Naive thymus-derived CD8-positive, alpha-beta T cell (primary cell): ENCODE measurements at places on chromosomes 5 and 9.

- H3K27me3 ChIP-seq: no peaks in the 10 kb centered on the region
- DNase-seq: no peak
- H3K36me3 ChIP-seq: no peaks in the 10 kb centered on the region
- no peak overlapping the region for H3K27ac ChIP-seq
- no peak overlapping the region for H3K4me3 ChIP-seq
- H3K4me1 ChIP-seq: no peaks in the 10 kb centered on the region
Measured at GRCh38 chr5:31116466-31117031, 76.9 kb upstream of the CDH6 start.

- no peak for DNase-seq
- no peak overlapping the region for H3K4me3 ChIP-seq
- H3K4me1 ChIP-seq: no peaks in the 10 kb centered on the region
- no peak overlapping the region for H3K27ac ChIP-seq
- H3K36me3 ChIP-seq: no peaks in the 10 kb centered on the region
Measured at GRCh38 chr9:89640361-89640760, 35.5 kb downstream of the GADD45G start.

DNA sequence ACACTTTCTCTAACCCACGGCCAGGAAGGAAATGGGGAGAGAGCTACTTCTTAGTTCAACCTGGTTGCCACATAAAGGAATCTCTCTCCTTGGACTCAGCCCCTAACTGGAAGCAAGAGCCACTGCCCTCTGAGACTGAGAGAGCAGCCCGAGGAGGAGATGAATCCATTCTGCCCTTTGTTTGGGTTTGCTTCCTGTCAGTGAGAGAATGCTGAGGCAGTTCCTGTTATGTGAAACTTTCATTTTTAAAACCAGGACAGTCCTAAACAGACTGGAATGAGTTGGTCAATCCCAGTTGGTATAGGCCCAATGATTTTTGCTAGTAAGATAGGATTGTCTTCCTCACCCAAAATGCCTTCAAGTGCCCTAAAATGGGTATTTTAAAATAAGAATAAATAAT is 205.1 kb downstream of the NTRK2 start:
- H3K36me3 ChIP-seq: no peaks in the 10 kb centered on the region
- H3K4me3 ChIP-seq: no peak overlapping the region
- no peak overlapping the region for H3K27ac ChIP-seq
- H3K4me1 ChIP-seq: peaks cover 3% of the 10 kb centered on the region

GRCh38 chr5:1793301-1793740 is 6.3 kb downstream of the MRPL36 start:
- no peaks in the 10 kb centered on the region for H3K27me3 ChIP-seq
- H3K4me1 ChIP-seq: peaks cover 15% of the 10 kb centered on the region
- no peak for DNase-seq
- peaks cover 3% of the 10 kb centered on the region for H3K36me3 ChIP-seq
- H3K4me3 ChIP-seq: peak overlapping the region; percentile 85

- no peak for DNase-seq
- peaks cover 3% of the 10 kb centered on the region for H3K36me3 ChIP-seq
- H3K27ac ChIP-seq: no peak overlapping the region
- H3K27me3 ChIP-seq: peaks cover 30% of the 10 kb centered on the region
Measured at GRCh38 chr9:98678244-98678842, 30.4 kb downstream of the GABBR2 start.

GRCh38 chr9:97978371-97979130 is 4.6 kb upstream of the ANP32B start:
- H3K27me3 ChIP-seq: no peaks in the 10 kb centered on the region
- no peaks in the 10 kb centered on the region for H3K36me3 ChIP-seq
- peak overlapping the region; percentile 53 for H3K27ac ChIP-seq
- H3K4me1 ChIP-seq: peaks cover 17% of the 10 kb centered on the region

DNA sequence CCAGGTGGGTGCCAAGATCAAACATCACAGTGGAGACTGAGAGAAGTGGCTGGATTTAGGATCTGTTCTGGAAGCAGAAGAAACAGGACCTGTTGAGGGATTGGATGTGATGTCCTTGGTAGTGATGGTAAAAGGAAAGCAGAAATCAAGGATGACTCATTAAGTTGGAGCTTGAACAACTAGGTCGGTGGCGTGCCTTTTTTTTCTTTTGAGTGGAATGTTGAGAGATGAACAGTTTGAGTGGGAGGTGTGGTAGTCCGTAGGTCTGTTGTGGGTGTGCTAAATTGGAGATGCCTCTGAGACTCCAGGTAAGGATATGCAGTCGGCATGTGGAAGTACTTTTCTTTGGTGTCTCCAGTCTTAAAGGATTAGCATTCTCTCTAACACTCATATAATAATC is 92.1 kb upstream of the IL12B start:
- H3K27me3 ChIP-seq: no peaks in the 10 kb centered on the region
- DNase-seq: no peak
- H3K27ac ChIP-seq: no peak overlapping the region
- no peak overlapping the region for H3K4me3 ChIP-seq

DNA sequence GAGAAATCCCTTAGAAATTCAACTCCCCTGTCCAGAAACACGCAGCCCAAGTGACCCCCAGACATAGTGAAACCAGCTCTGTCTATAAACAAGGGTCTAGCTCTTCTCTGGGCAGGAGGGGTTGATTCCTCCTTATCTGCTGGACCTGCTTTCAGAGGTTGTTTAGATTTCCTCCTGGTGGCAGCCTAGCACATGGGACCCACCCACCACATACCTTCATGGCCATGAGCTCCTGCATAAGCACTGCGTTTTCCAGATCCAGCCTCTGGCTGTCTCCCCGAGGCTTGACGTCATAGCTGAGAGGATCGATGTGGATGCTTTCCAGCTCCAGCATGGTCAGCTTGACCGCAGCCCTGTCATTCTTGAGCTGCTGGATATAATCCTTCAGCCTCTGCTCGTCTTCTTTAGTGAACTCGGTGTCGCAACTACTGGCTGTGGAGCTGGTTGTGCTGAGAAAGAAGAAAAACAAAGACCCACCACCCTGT is 77.0 kb downstream of the DCP2 start:
- H3K27me3 ChIP-seq: no peaks in the 10 kb centered on the region
- H3K4me1 ChIP-seq: peaks cover 2% of the 10 kb centered on the region
- H3K36me3 ChIP-seq: no peaks in the 10 kb centered on the region

GRCh38 chr9:136860529-136860928 is 5.6 kb downstream of the EDF1 start:
- H3K27ac ChIP-seq: peak overlapping the region; percentile 80
- H3K27me3 ChIP-seq: no peaks in the 10 kb centered on the region
- H3K4me3 ChIP-seq: peak overlapping the region; percentile 41
- H3K4me1 ChIP-seq: peaks cover 19% of the 10 kb centered on the region

GRCh38 chr5:80069918-80070318 is 34.8 kb downstream of the THBS4 start:
- H3K27me3 ChIP-seq: no peaks in the 10 kb centered on the region
- H3K36me3 ChIP-seq: no peaks in the 10 kb centered on the region
- DNase-seq: no peak
- H3K4me1 ChIP-seq: no peaks in the 10 kb centered on the region
- H3K27ac ChIP-seq: peak overlapping the region; percentile 43
- H3K4me3 ChIP-seq: no peak overlapping the region

- H3K27me3 ChIP-seq: no peaks in the 10 kb centered on the region
- no peak overlapping the region for H3K4me3 ChIP-seq
- no peaks in the 10 kb centered on the region for H3K36me3 ChIP-seq
- DNase-seq: no peak
- peaks cover 24% of the 10 kb centered on the region for H3K4me1 ChIP-seq
- H3K27ac ChIP-seq: peak overlapping the region; percentile 57
Measured at GRCh38 chr9:98010445-98010844, 27.3 kb downstream of the ANP32B start.

DNA sequence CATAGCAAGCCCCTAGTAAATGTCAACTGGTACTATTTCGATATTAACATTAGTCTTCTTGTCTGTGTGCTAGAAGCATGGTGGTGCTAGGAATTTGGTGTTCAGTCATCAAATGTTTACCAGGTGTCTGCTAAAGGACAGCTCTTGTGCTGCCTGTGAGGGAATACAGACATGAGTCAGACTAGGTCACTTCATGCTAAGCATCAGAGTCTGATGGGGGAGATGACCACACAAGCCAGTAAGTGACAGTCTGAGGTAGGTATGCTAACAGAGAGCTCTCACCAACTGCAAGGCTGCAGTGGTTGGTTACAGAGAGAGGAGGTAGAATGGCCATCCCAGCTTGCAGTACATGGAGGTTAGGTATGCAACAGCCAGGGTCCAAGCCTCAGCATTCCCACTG is 320.9 kb downstream of the CDK5RAP2 start:
- H3K36me3 ChIP-seq: no peaks in the 10 kb centered on the region
- H3K4me3 ChIP-seq: no peak overlapping the region
- H3K27me3 ChIP-seq: peaks cover 33% of the 10 kb centered on the region
- no peaks in the 10 kb centered on the region for H3K4me1 ChIP-seq
- no peak for DNase-seq

DNA sequence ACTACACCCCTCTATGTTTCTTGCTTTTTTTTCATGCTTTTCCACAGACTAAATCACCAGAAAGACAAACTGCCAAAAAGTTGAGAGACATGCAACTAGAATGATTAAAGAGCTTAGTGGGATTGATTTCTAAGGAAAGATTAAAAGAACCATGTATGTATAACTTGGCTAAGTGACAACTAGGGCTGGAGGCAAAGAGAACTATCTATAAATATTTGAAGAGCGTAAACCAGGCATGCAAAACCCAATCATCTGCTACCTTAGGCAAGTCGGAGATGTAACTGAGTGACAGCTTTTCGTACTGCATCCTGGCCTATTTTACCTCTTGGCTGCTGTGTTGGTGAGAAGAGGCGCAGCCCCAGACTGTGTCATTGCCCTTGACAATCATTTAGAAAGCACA is 121.0 kb upstream of the TLX3 start:
- H3K27ac ChIP-seq: no peak overlapping the region
- H3K36me3 ChIP-seq: no peaks in the 10 kb centered on the region
- H3K27me3 ChIP-seq: peaks cover 8% of the 10 kb centered on the region
- DNase-seq: no peak
- no peak overlapping the region for H3K4me3 ChIP-seq

DNA sequence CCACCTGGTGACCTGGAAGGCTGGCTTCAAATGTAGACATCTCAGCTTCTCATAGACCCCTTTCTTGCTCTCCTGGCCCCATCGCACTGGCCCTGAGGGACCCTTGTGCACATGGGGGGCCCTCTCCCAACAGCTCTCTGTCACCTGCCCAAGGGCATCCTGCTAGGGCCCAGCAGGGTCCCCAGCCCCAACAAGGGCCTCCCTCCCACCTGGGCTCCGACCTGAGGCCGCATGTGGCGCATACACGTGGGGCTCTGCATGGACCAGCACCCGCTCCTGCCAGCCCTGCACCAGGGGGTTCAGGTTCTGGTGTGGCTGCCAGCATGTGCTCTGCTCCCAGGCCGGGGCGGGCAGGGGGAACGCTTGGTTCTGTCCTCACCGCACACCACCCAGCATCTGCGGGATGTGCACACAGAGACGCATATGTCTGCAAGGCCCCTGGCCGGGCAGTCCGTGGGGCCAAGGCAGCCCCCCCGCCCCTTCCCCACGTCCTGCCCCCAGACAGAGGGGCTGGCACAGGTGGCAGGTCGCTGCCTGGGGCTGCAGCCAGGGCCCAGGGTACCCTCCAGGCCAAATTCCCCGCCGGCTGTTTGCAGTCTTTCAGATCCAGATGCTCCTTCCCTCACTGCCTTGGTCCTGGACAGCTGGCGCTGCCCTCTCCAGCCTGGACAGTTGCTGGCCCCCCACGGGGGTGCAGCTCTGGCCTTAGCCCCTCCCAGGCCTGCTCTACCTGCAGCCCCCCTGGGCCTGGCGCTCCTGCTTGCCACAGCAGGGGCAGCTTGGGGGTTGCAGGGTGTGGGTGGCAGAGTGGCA is 17.9 kb upstream of the NRARP start:
- no peak overlapping the region for H3K27ac ChIP-seq
- no peaks in the 10 kb centered on the region for H3K27me3 ChIP-seq
- DNase-seq: no peak

DNA sequence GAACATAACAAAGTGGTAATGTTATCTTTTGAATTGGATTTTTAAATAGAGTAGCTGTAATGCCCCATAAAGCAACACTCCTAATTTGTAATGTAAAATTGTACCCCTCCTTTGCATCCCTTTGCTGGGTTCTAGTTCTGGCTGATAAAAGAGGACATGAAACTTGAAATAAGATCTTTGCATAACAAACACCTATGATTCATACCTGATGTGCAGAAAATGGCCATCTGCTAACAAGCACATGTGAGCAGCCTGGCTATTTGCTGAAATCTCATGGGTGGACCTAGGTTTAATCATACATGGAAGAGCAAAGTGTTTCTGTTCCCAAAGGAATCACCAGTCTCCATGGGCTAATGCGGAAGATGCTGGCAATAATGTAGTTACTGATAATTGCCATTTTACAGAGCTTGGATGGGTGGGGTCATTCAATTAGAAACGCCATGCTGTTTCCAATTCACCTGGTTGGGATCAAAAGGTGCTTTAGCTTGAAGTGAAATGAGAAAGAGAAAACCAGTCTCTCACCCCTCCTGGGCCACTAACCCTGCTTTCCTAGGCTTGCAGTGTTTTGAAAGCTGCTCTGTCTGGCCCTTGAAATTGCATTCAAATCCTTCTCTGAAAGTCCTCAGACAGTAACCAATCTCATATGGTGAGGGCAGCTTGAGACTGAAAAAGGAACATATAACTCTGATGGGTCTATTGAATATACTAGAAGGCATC is 585.1 kb downstream of the TLE4 start:
- peaks cover 8% of the 10 kb centered on the region for H3K27me3 ChIP-seq
- peaks cover 2% of the 10 kb centered on the region for H3K4me1 ChIP-seq
- no peaks in the 10 kb centered on the region for H3K36me3 ChIP-seq
- no peak overlapping the region for H3K27ac ChIP-seq
- DNase-seq: no peak
- no peak overlapping the region for H3K4me3 ChIP-seq

- H3K27me3 ChIP-seq: peaks cover 14% of the 10 kb centered on the region
- H3K27ac ChIP-seq: no peak overlapping the region
- no peak for DNase-seq
- no peak overlapping the region for H3K4me3 ChIP-seq
- no peaks in the 10 kb centered on the region for H3K36me3 ChIP-seq
Measured at GRCh38 chr5:65062469-65063083, 293.8 kb downstream of the CWC27 start.

GRCh38 chr5:153779836-153780235 is 258.9 kb downstream of the FAM114A2 start:
- H3K4me1 ChIP-seq: no peaks in the 10 kb centered on the region
- H3K27me3 ChIP-seq: peaks cover 13% of the 10 kb centered on the region
- H3K4me3 ChIP-seq: no peak overlapping the region
- H3K36me3 ChIP-seq: no peaks in the 10 kb centered on the region
- H3K27ac ChIP-seq: no peak overlapping the region

DNA sequence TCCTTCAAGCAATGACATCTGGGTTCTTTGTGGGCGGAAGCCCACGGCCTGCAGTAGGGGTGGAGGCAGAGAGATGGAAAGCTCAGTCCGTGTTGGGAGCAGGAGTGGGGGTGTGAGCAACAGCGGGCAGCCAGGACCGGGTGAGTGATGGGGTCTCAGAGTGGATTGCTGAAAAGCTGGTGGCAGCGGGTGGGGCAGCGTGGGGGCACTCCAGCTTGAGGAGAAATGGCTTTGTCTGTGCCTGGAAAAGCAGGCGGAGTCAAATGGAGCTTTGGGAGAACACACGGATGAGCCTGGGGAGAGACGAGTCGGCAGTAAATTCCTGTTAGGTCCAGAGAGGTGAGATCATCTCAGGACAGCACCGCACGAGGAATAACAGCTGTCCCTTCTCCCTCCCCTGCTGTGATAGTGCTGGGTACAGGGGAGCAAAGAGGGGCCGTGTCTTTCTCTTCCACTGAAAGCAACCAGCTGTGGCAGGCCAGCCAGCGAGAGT is 42.1 kb downstream of the CACNA1B start:
- no peak overlapping the region for H3K4me3 ChIP-seq
- peaks cover 40% of the 10 kb centered on the region for H3K27me3 ChIP-seq
- no peaks in the 10 kb centered on the region for H3K36me3 ChIP-seq
- H3K27ac ChIP-seq: no peak overlapping the region
- DNase-seq: no peak

- DNase-seq: no peak
- peaks cover 10% of the 10 kb centered on the region for H3K27me3 ChIP-seq
- H3K27ac ChIP-seq: no peak overlapping the region
- peaks cover 3% of the 10 kb centered on the region for H3K4me1 ChIP-seq
- H3K4me3 ChIP-seq: no peak overlapping the region
- no peaks in the 10 kb centered on the region for H3K36me3 ChIP-seq
Measured at GRCh38 chr5:14035859-14036503, 91.5 kb upstream of the DNAH5 start.
